ENCODE measurements at places on chromosomes 5 and 9.

- no peak for DNase-seq
Observed at GRCh38 chr5:120730214-120730613, 266.1 kb downstream of the PRR16 start.

GRCh38 chr5:76514292-76514691 is 108.9 kb downstream of the F2RL2 start:
- DNase-seq: no peak

- DNase-seq: no peak
Observed at GRCh38 chr5:143105216-143105905, 298.1 kb downstream of the NR3C1 start.

GRCh38 chr5:12777342-12777741 is 873.1 kb upstream of the CTNND2 start:
- DNase-seq: no peak

GRCh38 chr5:74376187-74376586 is 264.3 kb downstream of the ENC1 start:
- DNase-seq: no peak

GRCh38 chr5:39211773-39212172 is 7.6 kb downstream of the FYB1 start:
- no peak for DNase-seq

DNA sequence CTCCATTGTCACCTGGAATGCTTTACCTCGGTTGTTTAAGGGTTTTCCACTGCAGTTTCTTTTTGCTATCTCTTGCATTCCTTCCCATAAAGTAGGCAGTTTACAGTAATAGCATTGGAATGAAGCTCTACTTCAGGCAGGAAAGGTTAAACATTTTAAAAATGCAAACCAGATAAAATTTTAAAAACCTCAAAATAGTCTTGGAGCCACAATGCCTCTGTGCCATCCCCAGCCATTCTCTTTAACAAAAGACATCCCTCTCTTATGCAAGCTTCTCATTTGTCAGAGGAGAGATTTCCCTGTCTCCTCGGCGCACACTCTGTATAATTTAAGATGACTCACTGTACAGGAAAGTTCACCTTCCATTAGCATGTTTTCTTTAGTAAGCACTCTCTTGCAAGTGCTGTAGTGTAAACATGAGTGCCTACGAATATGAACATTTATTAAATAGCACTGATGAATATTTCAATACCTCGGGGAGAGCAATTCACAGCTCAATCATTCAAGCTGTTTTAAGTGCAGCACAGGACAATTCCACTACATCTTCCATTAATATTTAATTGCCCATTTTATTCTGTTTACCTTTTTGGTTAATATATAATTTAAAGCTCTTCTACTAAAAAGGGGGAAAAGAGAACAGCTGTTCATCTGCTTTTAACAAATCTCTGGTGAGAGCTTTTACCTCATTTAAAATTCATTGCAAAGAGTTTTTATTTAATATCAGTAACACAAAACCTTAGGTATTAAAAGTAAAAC is 343.6 kb downstream of the SPATA31D1 start:
- no peak for DNase-seq

- no peak for DNase-seq
Observed at GRCh38 chr5:34584165-34584564, 72.0 kb upstream of the RAI14 start.

DNA sequence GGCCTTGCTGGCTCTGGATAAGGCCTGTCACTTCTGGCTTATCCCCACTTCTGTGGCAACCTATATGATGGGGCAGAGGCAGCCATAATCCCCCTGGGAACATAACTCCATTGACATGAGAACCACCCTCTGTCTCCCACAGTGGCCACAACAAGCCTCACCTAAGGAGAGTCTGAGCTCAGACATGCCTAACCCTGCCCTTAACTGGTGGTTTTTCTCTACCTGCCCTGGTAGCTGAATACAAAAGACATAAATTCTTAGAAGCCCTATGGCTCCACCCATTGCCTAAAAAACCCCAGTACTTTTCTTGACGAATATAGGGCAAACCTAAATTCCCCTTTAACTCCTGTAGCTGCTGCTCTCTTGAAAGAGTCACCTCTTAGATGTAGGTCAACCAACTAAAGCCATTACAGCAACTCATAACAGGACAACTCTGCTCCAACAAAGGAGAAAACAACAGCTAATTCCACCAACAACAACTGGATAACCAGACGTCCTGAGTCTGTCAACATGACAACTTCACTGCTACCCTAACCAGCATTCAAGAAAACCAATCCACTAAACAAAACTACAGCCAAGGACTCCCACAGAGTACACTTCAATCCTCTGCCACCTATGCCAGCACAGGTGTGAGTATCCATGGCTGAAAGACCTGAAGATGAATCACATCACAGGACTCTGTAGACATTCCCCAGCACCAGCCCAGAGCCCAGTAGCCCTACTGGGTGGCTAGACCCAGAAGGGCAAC is 427.7 kb downstream of the PRELID2 start:
- DNase-seq: no peak

GRCh38 chr9:5767968-5768932 is 64.7 kb downstream of the ERMP1 start:
- peak; percentile 64 for DNase-seq

DNA sequence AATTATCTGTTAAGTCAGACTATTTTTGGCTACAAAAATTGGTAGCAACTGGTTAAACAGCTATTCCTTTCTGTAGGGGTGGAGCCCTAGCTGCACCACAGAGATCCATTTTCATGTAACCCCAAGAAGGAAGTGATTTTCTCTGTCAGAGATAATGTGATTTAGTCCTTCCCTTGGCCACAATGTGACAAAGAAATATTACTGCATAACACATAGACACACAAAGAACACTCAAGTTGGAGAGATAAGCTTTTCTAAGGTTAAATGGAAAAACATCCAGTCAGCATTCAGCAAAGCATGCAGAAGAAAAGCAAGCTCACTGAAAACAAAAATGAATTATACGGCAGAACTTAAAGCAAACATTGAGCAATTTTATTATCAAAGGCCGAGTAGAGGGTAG is 227.8 kb upstream of the CDH9 start:
- no peak for DNase-seq

DNA sequence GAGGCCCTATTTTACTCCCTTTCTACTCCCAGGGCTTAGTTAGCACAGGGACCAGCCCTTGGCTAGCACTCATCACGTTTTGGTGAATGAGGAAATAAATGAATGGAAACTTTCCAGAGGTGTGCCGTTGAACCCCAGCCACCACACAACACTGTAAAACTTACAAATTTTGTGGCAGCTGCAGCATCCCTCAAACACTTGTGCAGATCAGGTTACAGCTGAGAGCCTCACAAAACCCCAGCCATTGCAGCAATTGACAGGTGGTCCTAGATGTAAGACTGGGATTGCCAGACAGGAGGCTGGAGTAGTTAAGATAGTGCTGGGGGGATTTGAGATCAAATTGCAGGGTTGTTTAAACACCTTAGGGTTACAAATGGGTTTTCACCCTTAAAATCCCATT is 482.2 kb upstream of the KIF2A start:
- DNase-seq: no peak

DNA sequence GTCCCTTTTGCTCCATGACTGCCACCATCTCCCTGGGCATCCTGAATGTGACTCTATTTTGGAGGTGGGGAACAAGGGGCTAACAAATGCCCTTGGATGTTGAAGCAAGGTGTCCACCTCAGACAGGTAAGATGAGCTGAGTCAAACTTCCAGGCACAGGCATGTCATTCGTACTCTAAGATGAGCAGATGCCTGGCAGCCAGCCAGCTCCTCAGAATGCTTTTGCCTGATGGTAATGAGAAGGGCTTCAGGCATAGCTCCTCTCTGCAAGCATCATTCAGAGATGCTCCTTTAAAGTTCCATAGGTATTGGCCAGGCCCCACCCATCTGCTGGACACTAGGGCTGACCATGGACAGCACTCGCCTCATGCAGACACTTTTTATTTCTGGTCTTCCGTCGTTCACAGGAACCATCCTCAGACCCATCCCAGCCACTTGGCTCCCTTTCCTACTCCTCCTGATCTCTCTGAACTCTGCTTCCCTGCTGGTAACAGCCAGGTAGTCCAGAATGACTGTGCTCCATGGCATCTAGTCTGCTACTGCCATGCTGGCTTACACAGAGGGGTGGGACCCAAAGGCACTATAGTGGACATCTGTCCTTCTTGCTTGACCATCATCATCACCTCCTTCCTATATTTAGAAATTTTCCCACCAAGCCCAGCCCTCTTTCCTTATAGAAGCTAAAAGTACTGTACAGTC is 118.8 kb downstream of the GLIS3 start:
- DNase-seq: no peak

- DNase-seq: no peak
Observed at GRCh38 chr5:6701491-6701890, 11.7 kb upstream of the TENT4A start.

- no peak for DNase-seq
Observed at GRCh38 chr5:141889282-141889871, 11.2 kb upstream of the PCDH1 start.

DNA sequence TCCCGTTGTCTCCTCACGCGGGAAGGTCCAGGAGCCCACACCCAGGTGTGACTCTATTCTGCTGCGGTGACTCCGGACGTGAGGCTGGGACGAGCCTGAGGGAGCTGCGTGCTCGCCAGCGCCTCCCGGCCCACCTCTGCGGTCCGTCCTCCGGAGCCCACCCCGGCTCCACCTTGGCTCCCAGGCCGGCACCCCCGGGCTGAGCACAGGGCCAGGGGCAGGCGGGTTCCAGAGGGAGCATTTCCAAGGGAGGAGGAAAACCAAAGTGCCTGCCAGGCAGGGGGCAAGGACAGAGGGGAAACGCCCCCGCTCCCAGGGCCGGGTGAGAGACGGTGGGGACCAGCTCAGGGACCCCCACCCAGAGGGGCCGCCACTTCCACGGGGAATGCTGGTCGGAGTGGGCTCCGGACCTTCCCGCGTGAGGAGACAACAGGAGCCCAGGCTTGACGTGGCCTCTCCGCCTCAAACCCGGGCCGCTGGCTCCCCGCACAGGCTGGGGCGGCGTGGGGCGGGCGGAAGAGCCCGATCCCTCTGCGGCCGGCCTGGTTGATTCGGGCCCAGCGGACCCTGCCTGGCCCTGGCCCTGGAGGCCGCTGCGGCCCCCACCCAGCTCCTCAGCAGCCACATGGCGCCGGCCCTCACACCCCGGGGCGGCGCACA is 26.0 kb downstream of the IRX4 start:
- DNase-seq: no peak

DNA sequence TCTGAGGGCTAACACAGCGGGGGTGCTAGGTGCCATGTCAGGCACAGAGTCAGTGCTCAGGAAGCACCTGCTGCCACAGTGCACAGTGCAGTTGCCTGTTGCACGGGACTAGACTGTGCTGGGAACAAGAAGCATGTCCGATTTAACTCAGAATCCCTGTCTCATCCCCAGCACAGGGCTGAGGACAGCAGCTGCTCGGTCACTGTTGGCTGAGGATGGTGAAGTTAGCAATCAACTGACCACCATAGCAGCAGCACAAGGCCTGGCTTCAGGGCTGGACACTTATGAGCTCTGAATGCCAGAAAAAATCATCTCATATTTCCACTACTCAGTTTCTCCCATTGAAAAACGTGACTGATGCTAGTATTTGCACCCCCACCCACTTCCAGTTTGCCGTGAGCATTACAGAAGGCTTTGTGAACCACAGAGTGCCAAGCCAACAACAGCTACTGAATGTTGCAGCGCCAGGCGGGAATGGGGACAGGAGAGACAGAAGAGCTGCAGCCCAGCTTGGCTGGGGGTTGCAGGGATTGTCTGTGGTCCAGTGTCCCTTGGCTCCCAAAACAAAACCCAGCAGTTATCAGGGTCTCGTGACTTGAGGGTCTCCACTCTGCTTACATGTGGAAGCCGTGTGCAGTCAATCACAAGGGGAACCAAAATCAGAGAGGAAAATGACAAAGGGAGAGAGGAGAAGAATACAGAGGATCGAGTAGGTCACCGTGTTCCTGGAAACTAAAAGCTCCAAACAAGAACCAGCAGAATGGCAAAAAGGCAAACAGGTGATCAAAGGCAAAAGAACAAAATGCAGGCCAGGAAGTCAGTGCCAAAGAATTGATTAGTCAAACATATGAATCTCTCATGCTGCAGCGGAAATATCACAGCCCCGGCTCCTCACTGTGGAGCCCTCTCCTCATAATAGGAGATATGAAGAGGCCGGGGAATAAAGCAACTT is 155.6 kb downstream of the CRB2 start:
- DNase-seq: no peak

DNA sequence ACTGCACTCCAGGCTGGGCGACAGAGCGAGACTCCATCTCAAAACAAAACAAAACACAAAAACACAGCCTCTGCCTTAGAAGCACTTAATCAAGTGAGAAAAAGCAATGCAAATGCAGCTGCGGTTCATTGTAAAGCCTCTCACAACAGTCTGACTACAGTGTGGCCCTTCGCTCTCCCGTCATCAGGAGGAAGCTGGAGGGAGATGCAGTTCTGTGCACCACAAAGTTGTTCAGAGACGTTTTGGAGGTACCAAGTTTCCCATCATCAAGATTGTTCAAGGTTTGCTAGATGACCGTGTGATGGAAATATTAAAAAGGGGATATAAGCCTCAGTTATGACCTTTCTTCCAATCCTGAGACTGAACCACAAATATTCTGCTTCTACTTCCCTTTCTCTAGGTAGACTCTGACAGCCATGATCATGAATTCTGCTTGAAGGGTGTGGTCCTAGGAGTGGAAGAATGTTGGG is 40.9 kb downstream of the SEC61B start:
- no peak for DNase-seq

GRCh38 chr5:60597572-60598320 is 102.2 kb downstream of the DEPDC1B start:
- DNase-seq: peak; percentile 24

GRCh38 chr9:18826248-18826647 is 206.8 kb downstream of the SAXO1 start:
- DNase-seq: no peak

GRCh38 chr9:27365707-27366376 is 68.9 kb upstream of the EQTN start:
- DNase-seq: peak; percentile 86

DNA sequence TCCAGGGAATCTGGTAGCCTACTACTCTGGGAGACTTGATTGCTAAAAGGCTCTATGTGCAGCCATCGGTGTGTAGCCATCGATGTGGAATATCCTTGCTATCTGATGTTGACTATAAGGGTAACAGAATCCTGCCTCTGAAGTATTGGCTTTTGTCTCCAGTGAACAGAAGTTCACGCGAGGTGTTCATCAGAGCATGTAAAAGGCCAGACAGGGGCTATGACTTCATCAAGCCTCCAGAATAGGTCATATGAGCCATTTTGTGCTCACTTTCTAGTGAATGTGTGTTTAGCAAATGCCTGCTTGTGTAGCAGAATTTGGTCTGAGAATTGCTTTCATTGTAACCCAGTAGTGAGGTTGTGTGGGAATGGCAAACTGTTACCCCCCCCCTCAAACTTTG is 66.8 kb upstream of the RAD23B start:
- no peak for DNase-seq
